ENCODE measurements at places on chromosomes 3 and 15.

DNA sequence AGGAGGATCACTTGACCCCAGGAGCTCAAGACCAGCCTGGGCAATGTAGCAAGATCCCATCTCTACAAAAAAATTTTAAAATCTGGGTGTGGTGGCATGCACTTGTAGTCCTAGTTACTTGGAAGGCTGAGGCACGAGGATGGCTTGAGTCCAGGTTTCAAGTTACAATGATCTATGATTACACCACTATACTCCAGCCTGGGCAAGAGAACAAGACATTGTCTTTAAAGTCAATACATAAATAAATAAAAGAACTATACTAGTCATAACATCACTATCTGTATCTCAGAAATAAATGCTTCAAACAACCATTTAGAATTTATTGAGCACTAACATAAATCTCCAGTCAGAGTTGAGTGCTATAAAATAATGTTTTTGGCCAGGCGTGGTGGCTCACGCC, 8.5 kb upstream of the PHLDB2 start:
- no peak for DNase-seq

DNA sequence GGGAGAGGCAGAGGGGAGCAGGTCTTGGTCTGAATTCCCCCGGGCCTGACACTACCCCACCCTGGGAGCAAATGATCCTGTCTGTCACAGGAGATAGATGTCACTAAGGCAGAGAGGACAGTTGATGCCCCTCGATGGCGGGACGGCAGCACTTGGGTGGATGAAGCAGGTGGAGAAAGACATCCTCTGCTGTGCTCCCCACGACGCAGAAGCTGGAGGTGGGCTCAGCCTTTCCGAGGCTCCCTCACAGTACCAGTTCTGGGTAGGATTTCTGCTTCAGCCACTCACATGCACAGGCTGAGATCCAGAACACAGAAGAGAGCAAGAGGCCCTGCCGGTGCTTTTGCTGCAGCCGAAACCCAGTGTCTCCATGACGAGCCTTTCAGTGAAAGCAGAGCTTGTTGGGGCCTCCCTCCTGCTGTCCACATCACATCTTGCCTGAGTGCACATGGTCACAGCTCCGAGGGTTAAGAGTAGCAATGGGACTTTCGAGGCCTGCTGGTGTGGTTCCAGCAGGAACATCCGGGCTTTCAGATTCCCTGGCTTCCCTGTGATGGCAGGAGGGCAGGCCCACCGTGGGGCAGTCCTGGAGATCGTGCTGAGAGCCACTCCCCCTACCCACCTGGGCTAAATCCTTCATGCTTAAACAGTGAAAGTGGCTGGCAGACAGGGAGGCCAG, 107.3 kb upstream of the PRR20G start:
- no peak for DNase-seq

- DNase-seq = peak; percentile 39
Measured at GRCh38 chr3:31562525-31562924, 29.8 kb downstream of the STT3B start.

- no peak for DNase-seq
Measured at GRCh38 chr3:149174901-149175300, 45.5 kb downstream of the HPS3 start.

- no peak for DNase-seq
Measured at GRCh38 chr15:40243126-40243810, 4.4 kb downstream of the PAK6 start.

All from T-helper 2 cell (primary cell).